ENCODE measurements at places on chromosomes 6 and 20.
A peak's percentile ranks its signal among the peaks of the same experiment; 100 is the strongest.

- no peak for DNase-seq
- peaks cover 3% of the 10 kb centered on the region for H3K36me3 ChIP-seq
- no peaks in the 10 kb centered on the region for H3K27me3 ChIP-seq
- no peak overlapping the region for H3K27ac ChIP-seq
- no peaks in the 10 kb centered on the region for H3K4me1 ChIP-seq
- H3K4me3 ChIP-seq, result no peak overlapping the region
Measured at GRCh38 chr6:88749849-88750248, 213.6 kb downstream of the RNGTT start.

- no peaks in the 10 kb centered on the region for H3K36me3 ChIP-seq
- H3K27ac ChIP-seq, result no peak overlapping the region
- DNase-seq, result no peak
- H3K4me3 ChIP-seq, result no peak overlapping the region
Measured at GRCh38 chr6:160426136-160426535, 78.0 kb downstream of the SLC22A3 start.

DNA sequence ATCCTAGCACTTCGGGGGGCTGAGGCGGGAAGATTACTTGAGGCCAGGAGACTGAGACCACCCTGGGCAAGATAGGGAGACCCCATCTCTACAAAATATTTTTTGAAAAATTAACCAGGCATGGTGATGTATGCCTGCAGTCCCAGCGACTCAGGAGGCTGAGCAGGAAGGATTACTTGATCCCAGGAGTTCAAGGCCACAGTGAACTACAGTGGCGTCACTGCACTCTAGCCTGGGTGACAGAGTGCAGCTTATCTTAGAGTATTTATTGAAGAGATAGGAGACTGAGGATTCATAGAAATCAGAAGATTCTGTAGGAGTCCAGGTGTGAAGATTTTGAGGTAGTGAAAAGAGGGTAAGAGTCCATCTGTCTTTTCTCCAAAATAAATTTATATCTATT is 45.0 kb downstream of the SLC17A5 start:
- no peak overlapping the region for H3K4me3 ChIP-seq
- H3K27ac ChIP-seq, result no peak overlapping the region
- no peaks in the 10 kb centered on the region for H3K27me3 ChIP-seq

GRCh38 chr6:82094166-82094806 is 153.3 kb downstream of the IBTK start:
- H3K36me3 ChIP-seq, result no peaks in the 10 kb centered on the region
- H3K27me3 ChIP-seq, result no peaks in the 10 kb centered on the region
- no peak for DNase-seq
- H3K4me3 ChIP-seq, result no peak overlapping the region
- H3K4me1 ChIP-seq, result no peaks in the 10 kb centered on the region

DNA sequence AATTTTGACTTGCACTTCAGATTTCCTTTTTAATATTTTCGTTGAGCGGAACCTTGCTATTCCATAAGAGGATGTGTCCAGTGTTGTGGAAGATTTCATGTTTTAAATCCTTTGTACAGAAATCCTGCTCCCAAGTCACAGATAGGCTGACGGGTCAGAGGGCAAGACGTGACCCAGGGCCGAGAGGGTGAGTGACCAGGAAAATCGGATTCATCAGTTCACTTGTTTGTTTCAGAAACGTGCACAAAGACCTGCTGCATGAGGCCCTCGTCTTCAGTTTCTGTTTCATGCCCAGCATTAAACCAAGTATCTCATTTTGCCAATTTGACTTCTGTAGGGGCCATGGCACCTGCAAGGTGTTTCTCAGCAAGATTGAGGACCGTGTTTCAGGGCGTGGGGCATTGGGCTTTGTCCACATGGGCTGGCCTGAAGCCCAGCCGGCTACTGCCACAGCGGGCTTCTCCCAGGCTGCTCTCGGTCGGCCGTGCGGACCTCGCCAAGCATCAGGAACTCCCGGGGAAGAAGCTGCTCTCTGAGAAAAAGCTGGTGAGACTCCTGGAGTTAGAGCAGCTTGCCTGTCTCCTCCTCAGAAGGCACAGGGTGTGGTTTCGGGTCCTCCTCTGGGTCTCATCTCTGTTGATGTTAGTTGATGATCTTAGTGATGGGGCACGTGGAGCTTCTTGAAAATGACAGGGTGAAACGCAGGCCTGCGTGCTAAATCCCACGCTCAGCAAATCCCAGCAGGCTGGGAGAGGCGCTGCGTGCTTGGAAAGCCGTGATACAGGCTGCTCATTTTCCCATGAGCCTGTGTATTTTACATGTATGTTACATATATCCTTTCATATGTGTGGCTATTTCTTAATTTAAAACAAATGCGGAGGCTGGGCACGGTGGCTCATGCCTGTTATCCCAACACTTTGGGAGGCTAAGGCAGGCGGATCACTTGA is 10.5 kb downstream of the MTG2 start:
- no peak overlapping the region for H3K4me3 ChIP-seq
- H3K27me3 ChIP-seq, result no peaks in the 10 kb centered on the region
- H3K27ac ChIP-seq, result no peak overlapping the region
- H3K4me1 ChIP-seq, result no peaks in the 10 kb centered on the region

DNA sequence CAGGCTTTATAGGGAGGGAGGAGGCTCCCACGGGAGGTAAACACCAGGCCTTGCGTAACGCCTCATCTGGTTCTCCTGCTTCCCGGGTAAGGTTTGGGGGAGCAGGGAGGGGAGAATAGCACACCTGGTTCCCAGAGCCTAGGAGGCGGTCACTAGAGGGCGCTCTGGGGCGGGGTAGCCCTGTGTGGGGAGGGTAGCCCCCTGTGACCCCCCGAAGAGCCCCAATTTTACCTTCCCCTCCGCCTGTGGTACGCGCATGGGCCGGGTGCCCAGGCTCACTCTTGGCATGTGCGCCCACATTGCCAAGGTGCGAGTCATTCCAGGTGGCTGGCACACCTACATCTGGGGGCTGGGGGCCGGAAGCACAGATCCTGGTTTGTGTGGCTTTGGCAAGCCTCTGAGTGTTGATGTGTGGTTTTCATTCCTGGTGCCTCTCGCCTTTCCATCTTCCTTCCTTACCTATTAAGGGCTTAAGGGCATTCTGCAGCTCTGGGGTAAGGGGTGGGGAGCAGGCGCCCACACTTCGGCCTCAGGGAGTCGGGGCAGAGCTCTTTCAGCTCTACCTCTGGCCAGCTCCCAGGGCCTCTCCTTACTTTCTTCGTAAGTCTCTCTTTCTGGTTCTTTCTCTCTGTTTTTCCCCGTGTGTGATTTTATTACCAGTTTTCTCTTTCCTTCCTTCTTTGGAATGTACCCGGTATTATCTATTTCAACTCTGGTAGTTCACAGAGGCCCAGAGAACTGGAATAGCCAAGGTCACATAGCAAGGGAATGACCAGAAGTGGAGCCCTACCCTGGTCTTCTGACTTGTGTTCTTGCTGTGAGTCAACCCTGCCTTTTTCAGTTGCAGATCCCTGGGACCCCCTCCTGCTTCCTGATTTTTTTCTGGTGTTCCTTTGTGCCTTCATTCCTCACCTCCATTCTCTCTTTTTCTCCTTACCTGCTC is 492 bp upstream of the RNF39 start:
- DNase-seq, result peak; percentile 72
- H3K4me1 ChIP-seq, result peaks cover 29% of the 10 kb centered on the region
- H3K4me3 ChIP-seq, result no peak overlapping the region
- H3K27me3 ChIP-seq, result no peaks in the 10 kb centered on the region
- H3K27ac ChIP-seq, result no peak overlapping the region

GRCh38 chr6:116579143-116579542 is 7.8 kb downstream of the RWDD1 start:
- no peaks in the 10 kb centered on the region for H3K27me3 ChIP-seq
- H3K27ac ChIP-seq, result no peak overlapping the region
- H3K4me3 ChIP-seq, result no peak overlapping the region
- DNase-seq, result peak; percentile 9
